ENCODE measurements at places on chromosomes 6 and 20.
A peak's percentile ranks its signal among the peaks of the same experiment; 100 is the strongest.

DNA sequence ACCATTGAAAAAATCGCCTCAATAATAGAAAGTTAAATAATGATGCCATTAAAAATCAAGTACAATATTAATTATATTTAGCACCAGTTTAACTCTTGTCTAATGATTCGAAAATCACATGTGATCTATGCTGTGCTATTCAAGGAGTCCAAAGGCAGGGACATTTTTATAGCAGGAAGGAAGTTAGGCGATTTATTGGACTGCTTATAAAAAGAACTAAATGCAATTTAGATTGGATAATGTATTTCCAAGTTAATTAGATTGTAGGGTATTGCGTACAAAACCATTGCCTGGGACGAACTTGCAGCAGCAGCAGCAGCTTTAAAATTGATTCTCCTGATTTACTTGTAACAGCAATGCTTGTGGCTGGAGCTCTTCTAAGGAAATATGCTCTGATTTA lies 87.4 kb upstream of the TMEM181 start:
- no peak for DNase-seq

- DNase-seq, result no peak
Observed at GRCh38 chr6:2861060-2861821, 19.6 kb upstream of the SERPINB1 start.

GRCh38 chr20:24364482-24364881 lies 104.9 kb upstream of the SYNDIG1 start:
- DNase-seq, result no peak

DNA sequence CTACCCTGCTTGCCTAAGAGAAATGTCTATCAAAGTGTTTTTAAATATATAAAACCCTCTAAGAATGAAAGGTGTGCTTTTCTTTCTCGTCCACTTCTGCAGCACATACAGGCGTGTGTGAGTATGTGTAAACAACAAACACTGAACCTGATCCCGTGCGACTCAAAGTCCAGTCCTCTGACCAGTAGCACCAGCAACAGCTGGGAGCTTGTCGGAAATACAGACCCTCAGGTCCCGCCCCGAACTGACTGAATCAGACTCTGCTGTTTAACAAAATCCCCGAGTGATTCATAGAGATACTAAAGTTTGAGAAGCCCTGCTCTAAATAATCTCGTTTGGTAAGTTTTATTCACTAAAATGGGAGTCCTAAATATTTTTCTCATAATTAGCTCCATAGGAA lies 208.0 kb upstream of the KCNQ5 start:
- no peak for DNase-seq

DNA sequence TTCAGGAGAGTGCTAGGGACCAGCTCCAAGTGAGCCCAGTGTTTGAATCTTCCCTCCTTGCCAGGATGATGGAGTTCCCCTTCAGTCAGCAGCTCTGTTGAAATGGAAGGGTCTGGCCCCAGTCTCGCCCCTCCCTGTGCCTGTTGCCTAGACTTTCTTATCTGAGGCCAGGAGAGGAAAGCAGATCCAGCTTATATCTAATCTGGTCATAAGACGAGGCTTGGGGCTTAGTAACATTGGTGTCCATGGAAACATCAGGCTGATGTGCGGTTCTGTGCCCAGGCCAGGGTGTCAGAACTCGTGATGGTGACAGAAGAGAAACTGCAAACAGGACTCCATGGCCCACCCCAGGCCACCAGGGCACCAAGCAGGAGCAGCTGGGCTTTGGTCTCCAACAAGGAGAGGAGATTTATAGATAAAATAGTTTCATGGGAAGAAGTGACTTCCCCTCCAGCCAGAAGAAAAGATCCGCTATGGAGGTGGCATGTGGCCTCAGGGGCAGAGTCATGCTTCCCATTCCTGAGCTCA lies 9.8 kb downstream of the MAS1L start:
- no peak for DNase-seq

GRCh38 chr6:88490908-88491264 lies 324.7 kb upstream of the CNR1 start:
- DNase-seq, result no peak

GRCh38 chr6:24874776-24875533 lies 60.8 kb downstream of the RIPOR2 start:
- no peak for DNase-seq

DNA sequence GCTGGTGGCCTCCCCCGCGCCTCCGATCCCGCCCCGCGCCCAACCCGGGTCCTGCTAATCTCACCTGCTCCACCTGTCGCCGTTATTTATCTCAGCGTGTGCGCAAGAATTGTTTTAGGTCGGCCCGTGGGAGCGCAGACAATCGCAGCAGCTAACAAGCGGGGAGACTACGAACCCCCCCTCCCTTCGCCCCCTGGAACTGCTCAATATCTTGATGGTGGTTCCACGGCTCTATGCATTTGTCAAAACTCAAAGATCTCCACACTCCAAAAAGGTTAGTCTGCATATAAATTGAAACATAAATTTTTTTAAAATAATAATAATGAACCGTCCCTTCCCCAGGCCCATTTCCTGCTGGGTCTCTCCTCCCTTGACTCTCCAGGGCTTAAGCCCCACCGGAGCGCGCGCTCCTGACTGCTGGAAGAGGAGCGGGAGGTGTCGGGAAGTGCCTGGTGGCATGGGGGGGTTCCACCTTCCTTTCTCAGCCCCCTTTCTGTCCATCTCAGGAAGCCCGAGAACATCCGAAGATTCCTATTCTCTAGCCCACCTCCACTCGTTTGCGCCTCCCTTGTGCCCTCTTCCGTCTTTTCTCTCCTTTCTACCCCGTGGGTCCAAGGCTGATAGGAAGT lies 1.6 kb upstream of the MDGA1 start:
- peak; percentile 77 for DNase-seq

GRCh38 chr20:53844259-53844658 lies 226.1 kb downstream of the BCAS1 start:
- DNase-seq, result no peak

DNA sequence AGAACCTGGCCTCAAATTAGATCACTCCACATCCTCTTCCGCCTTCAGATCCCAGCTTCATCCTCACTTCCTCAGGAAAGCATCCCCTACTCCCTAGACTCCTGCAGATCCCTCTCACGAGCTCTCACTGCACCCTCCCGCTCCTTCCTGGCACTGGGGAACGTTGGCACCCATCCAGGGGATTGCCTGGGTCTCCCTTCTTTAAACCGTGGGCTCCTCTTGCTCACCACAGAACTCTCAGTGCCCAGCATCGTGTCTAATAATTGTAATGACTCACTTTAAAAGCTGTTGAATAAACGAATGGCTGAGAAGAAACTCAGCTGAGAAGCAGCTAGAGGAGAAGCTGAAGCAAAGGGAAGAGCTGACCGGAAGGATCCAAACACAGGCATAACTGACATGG lies 20.4 kb downstream of the ZC3H12D start:
- DNase-seq, result no peak

GRCh38 chr6:7895125-7895423 lies 15.5 kb downstream of the TXNDC5 start:
- no peak for DNase-seq

GRCh38 chr6:53614676-53615075 lies 50.9 kb downstream of the KLHL31 start:
- DNase-seq, result no peak

DNA sequence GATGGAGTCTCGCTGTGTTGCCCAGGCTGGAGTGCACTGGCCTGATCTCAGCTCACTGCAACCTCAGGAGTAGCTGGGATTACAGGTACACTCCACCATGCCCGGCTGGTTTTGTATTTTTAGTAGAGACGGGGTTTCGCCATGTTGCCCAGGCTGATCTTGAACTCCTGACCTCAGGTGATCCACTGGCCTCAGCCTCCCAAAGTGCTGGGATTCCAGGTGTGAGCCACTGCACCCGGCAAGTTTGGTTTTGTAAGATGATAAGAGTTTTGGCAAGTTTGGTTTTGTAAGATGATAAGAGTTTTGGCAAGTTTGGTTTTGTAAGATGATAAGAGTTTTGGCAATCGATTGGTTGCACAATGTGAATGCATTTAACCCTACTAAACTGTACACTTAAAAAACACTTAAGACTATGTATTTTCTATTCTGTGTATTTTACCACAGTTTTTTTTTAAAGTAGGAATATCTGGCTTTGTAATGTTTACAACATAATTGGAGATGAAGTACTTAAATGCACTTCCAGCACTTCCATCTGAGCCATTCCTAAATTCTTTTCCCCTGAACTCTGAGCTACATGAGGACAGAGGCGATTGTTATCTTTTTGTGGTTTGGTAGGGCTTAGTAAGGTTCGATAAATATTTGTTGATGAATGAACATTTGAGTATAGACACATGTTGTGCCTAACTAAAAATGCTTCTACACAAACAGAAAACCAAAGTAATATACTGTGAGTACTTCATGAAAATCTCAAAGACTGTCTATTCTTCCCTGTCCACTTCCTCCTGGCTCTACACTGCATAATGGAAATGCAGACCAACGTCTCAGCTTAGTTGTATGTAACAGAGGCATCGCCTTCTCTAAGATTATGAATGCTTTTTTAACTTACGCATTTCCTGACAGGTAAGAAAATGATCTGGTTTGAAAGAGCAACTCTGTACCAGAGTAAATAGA lies 18.8 kb downstream of the SAMHD1 start:
- DNase-seq, result no peak

Measured in CD4-positive, alpha-beta memory T cell (primary cell).